K562 (cell line): ENCODE measurements at places on chromosomes 16 and 17. TPM values are rescaled to one million over a fixed set of nuclear protein-coding genes. Genes with fewer than 3 reads are reported as not detected.
A peak's percentile ranks its signal among the peaks of the same experiment; 100 is the strongest.

DNA sequence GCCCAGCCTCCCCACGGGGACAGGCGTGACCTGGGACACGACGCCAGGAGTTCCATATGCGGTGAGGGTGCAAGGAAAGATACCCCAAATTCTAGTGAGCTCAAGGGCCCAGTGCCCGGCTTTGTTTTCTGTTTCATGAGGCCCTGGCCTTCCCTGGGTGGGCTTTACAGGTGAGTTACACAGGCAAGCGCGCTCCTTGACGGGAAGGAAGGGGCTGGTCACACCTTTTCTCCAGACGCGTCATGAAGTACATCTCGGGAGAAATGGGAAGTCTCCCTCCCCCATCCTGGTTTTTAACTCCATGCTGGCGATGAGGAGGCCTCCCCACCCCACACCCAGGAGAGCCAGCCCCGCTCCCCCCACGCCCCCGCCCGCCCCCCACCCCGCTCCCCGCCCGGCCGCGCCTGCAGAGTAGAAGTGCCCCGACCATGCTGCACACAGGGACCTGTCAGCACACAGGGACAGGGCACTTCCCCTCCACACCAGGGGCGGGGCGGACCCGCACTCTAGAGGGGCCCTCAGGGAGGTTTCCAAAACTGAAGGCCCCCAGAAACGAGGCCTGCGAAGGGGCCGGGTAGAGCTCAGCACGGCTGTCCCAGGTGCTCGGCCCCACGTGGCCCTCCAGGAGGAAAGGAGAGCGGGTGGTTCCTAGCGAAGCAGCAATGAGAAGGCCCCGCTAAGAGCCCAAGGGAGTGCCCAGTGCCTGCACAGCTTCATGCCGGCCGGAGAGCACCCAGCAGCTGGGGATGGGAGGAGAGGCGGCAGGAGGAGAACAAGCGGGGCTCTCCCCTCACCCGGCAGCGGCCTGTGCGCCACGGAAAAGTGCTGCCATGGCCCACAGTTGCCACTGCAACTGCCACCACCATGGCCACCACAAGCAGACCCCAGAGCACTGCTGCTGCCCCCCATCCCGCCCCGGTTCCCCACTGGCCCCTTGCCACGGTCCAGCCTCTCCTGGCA, 7.7 kb downstream of the CYB561 start:
- no peaks in the 10 kb centered on the region for H3K27me3 ChIP-seq
- H3K27ac ChIP-seq = no peak overlapping the region
- no peak overlapping the region for H3K4me3 ChIP-seq

DNA sequence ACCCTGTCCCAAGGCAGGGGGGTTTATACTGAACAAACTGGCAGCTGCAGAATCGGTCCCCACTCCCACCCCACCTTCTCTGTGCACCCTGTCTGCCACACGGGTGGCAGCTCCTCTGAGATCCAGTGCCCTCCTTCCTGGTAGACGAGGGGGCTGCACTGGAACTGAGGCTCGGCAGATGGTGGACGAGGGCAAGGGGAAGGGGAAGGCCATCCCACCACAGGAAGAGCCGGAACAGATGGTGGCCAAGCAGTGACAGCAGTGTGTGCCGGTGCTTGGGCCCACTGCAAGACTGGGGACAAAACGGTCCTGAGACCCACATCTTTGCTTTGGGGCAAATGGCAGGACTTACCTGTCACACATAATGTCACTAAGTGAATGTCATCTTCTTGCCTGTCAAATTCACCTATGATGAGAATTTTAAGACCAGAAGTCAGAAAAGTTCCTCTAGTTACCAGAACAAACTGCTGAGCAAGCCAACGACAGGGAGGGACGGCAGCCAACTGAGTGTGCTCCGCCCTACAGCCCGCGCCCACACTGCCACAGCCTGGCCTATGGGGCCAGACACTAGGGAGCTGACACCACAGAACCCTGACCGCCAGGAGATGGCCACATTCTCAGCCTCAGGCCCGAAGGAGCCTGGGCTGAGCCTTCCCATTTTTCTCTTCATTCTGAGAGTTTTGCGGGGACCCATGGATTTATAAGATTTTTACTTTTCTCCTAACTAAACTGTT, 14.4 kb downstream of the NTAN1 start:
- DNase-seq = peak; percentile 83
- H3K4me3 ChIP-seq = no peak overlapping the region
- H3K4me1 ChIP-seq = peaks cover 9% of the 10 kb centered on the region; the same call in 2 of the 3 replicates
- no peaks in the 10 kb centered on the region for H3K27me3 ChIP-seq

DNA sequence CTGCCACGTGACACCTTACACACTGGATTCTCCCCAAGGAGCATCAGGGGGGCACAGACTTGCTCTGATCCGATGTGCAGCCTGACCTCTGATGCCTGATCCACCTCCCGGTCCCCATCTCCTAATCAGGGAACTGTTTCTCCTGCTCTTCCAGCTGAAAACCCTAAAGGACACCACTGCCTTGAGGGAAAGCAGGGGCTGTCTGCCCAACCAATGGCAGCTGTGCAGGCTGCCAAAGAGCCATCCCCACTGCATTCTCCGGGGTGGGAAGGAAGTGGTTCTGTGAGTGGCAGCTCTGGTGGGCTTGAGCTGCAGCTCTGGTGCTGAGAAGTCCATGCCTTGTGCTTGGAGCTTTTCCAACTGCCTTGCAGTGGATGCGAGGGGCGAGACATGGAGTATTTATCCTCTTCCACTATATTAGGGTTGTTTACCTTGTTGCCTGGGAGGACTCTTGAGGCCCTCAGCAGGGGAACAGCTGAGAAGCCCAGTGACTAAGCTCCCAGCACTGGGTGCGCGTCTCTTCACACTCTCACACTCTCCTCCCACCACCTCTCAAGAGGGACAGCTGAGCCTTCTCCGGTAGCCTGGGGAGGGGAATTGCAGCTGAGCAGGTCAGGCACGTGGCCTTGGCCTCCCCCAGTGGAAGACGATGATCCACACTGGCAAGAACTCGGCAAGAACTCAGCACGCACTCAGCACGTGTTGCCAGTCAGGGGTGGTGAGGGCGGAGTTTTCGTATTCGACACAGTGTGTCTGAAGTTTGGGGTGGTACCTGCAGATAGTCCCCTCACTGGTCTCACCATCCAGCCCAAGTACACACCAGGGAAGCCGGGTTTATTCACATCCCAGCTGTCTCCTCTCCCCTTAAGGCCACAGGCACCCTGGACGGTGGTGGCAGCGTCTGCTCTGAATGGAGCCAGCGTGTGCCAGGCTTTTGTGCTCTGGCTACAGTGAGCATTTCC, 21.1 kb upstream of the SPATA32 start:
- H3K4me1 ChIP-seq = peaks cover 4% of the 10 kb centered on the region; the same call in 2 of the 3 replicates
- no peak for DNase-seq
- H3K4me3 ChIP-seq = no peak overlapping the region
- H3K27ac ChIP-seq = no peak overlapping the region

- no peak overlapping the region for H3K27ac ChIP-seq
- no peaks in the 10 kb centered on the region for H3K27me3 ChIP-seq
- peaks cover 25% of the 10 kb centered on the region; the same call in 2 of the 3 replicates for H3K36me3 ChIP-seq
- H3K4me1 ChIP-seq = peaks cover 23% of the 10 kb centered on the region
Observed at GRCh38 chr16:75105306-75106061, 11.1 kb downstream of the LDHD start.

GRCh38 chr17:82678265-82678891, 20.1 kb downstream of the RAB40B start:
- no peak overlapping the region for H3K4me3 ChIP-seq
- H3K27me3 ChIP-seq = peaks cover 7% of the 10 kb centered on the region; the same call in 1 of the 3 replicates
- no peaks in the 10 kb centered on the region for H3K4me1 ChIP-seq
- DNase-seq = no peak

MYO15B gene
- total RNA-seq = 1.5 and 3.1 TPM in 2 replicates

PRDM7 gene
- total RNA-seq = not detected in 2 replicates

NACA2 gene
- total RNA-seq = not detected in 2 replicates
